ENCODE measurements at places on chromosomes 7 and 10. TPM values are rescaled to one million over a fixed set of nuclear protein-coding genes. Genes with fewer than 3 reads are reported as not detected.

ACSL5 gene
- total RNA-seq, result 29.4 TPM

DNA sequence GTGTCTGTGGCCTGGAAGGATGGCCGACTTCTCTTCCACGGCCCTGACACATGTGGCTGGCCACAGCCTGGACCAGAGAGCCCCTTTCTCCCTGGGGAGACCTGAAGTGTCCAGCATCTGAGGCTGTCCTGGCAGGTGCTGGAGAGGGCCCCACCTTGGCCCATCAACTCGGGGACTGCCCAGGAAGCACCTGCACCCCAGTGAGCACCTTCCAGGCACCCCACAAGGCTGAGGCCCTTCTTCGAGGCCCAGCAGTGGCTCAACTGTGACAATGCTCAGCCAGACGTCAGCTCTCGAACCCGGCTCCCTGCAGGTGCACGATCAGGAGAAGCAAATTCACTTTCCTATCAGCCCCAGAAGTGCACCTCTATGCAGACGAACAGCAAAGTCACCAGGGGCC, 24.3 kb downstream of the RGS10 start:
- DNase-seq, result no peak

CNPY1 gene
- total RNA-seq, result not detected

- no peak for DNase-seq
Observed at GRCh38 chr10:18649364-18649959, 1.9 kb downstream of the NSUN6 start.

DNA sequence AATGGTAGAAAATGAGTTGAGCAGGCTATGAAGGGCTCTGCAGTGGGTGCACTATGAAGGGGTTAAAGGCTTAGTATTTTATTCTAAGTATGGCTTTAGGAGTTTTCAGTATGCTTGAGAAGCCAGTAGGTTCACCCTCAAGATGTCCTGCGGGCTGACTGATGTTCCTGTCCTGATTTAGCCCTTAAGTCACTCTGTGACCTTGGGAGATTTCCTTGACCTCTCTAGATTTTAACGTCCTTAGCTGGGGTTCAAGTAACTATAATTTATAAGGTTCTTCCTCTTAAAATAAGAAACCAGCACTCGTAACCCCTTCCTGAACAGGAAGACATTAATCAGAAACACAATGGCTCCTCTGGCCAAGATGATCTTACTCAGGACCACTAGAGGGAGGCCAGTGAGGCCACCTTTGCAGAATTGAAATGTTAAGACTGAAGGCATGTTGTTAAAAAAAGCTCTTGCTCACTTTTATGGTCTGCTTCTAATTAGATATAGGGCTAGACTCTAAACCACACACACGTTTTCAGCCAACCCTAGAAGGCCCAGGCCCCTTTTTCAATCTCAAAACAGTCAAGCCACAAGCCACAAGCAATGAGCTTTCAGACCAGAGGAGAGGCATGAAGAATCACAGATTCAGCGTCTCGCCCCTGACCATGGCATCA, 41.9 kb downstream of the CDK1 start:
- DNase-seq, result no peak

DNA sequence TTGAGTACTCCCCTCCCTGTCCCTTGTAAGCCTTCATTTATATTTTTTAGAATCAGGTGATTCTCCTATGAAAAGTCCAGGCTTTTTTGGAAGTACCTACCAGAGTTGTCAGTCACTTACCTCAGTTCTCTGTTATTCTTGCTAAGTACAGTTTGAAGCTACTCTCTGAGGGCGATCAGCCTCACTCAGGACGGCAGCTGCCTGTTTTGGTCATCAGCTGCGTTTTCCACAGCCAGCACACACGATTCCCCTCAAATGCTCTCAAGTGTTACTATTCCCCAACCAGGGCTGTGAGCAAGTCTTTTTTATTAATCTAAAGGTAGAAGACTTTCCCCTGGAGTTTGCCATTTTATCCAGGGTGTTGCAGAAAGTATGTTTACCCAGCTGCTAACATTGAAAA, 328.6 kb downstream of the SUGCT start:
- DNase-seq, result no peak

Measured in activated naive CD4-positive, alpha-beta T cell treated with anti-CD3 and anti-CD28 coated beads, Interleukin-2, amount 50 U/mL, for 72 hours (primary cell).